ENCODE measurements at places on chromosomes 4 and X.

GRCh38 chrX:18687856-18688495, 16.1 kb upstream of the RS1 start:
- no peak for DNase-seq

GRCh38 chrX:13338996-13339515, 19.2 kb upstream of the ATXN3L start:
- no peak for DNase-seq

GRCh38 chrX:7223271-7223670, 75.3 kb upstream of the PUDP start:
- no peak for DNase-seq

DNA sequence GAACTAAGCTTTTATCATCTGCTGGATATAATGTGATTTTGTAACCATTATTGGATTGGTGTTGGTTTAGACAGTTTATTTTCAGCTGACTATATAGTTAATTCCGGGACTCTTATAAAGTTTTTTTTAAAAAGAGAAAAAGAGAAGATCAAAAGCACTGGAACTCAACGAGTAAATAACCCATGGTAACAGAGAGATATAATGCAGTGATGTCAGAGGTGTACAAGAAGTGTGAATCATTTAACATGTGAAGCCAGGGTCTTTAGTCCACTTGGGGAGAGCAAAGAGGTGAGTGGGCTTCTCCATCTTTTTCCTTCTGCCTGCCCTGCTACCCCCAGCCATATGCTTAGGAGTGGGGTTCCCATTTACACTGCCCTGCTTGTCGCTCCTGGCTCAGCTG, 3.2 kb downstream of the TMEM165 start:
- no peak for DNase-seq

DNA sequence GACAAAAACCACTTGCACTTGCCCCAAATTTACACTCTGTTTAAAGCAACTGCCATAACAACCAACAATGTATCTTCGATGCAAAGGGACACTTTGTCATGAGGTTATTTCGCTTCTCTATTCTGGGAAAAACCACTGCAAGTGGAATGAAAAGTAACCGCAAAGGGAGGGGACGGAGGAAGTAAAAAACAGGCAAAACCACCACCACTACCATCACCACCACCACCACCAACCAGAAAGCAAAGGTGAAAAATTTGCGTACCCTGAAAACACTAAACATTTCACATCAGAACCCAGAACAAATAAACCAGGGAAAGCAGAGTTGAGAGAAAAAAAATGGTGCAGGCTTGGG, 1.2 kb upstream of the N4BP2 start:
- no peak for DNase-seq
